ENCODE measurements at places on chromosomes 1 and 21. TPM values are rescaled to one million over a fixed set of nuclear protein-coding genes. Genes with fewer than 3 reads are reported as not detected.

- no peaks in the 10 kb centered on the region for H3K27me3 ChIP-seq
- H3K4me3 ChIP-seq = no peak overlapping the region
- no peak overlapping the region for H3K27ac ChIP-seq
- no peaks in the 10 kb centered on the region for H3K4me1 ChIP-seq
These were observed 134.4 kb downstream of the ZNF281 start for GRCh38 chr1:200275415-200275814.

GRCh38 chr1:45863218-45863617 is 59.8 kb downstream of the MAST2 start:
- no peak overlapping the region for H3K4me3 ChIP-seq
- no peak for DNase-seq
- H3K36me3 ChIP-seq = no peaks in the 10 kb centered on the region
- H3K27ac ChIP-seq = no peak overlapping the region

GRCh38 chr1:32363713-32364112 is 1.4 kb downstream of the TSSK3 start:
- DNase-seq = no peak
- H3K4me1 ChIP-seq = no peaks in the 10 kb centered on the region
- no peaks in the 10 kb centered on the region for H3K36me3 ChIP-seq
- H3K4me3 ChIP-seq = no peak overlapping the region

NCSTN gene
- total RNA-seq = 85.5 TPM

WNT3A gene
- total RNA-seq = not detected

- no peaks in the 10 kb centered on the region for H3K36me3 ChIP-seq
- H3K4me3 ChIP-seq = no peak overlapping the region
- no peaks in the 10 kb centered on the region for H3K4me1 ChIP-seq
- H3K27me3 ChIP-seq = peaks cover 19% of the 10 kb centered on the region
- H3K27ac ChIP-seq = no peak overlapping the region
- DNase-seq = no peak
These were observed 121.6 kb upstream of the ADAR start for GRCh38 chr1:154729577-154729976.

GRCh38 chr1:243341074-243341473 is 85.2 kb downstream of the SDCCAG8 start:
- H3K36me3 ChIP-seq = peaks cover 10% of the 10 kb centered on the region
- H3K4me3 ChIP-seq = no peak overlapping the region
- H3K4me1 ChIP-seq = peaks cover 4% of the 10 kb centered on the region
- no peaks in the 10 kb centered on the region for H3K27me3 ChIP-seq

DNA sequence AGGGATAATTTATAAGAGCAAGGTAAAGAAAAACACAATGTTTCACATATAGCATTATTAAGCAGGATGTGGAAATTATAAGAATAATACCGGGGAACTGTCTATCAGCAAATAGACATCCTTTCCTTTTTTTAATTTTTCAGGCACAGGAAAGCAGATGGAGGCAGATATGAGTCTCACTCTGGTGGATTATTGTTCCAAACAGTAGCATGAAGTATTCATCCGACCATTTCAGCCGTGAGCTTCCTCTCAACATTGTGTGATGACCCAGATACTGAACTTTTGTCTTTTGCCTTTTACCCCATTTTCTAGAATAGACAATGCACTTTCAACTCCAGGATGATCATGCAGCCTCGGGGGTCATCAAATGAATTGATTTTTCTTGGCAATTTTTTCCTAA is 599.8 kb downstream of the ADGRL2 start:
- H3K27me3 ChIP-seq = no peaks in the 10 kb centered on the region
- DNase-seq = no peak
- no peaks in the 10 kb centered on the region for H3K36me3 ChIP-seq
- H3K4me1 ChIP-seq = no peaks in the 10 kb centered on the region
- no peak overlapping the region for H3K27ac ChIP-seq
- no peak overlapping the region for H3K4me3 ChIP-seq

All from tibial nerve (tissue), 4 donors.